Activated gamma-delta T cell treated with anti-CD3 and anti-CD28 coated beads, Interleukin-2, amount 50 U/mL, for 16 hours (primary cell): ENCODE measurements at places on chromosomes 2 and 18.

- no peak for DNase-seq
These were observed 72.2 kb upstream of the CHRNA1 start for GRCh38 chr2:174836377-174836994.

DNA sequence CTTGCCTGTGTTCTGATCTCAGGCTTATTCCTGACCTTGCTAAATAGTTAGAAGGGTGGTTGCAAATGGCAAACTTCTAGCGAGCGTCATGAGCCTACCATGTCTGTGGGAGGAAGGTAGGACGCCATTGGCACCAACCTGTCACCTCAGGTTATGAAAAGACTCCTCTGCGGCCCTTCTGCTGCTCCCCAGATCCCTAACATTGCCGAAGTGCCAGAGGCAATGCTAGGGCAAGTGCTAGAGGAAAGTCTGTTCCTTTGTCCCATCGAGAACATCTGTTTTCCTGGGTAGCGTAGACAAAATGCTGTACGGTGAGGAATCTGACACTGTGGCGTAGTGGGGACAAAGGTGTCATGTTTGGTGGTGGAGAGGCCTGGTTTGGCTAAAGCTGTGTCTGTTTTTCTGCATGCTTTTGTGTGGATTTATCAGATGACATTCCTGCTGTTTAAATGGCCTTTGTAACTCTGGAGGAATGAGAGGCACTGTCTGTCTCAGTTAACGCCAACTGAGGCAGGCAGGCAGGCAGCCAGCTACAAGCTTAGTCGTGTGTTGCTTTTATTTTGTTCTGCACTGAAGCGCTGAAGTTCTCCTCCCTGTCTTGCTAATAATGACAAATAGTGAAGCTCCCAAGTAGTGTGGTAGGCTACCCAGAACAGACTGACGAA is 94.1 kb downstream of the PRPF40A start:
- DNase-seq = no peak

DNA sequence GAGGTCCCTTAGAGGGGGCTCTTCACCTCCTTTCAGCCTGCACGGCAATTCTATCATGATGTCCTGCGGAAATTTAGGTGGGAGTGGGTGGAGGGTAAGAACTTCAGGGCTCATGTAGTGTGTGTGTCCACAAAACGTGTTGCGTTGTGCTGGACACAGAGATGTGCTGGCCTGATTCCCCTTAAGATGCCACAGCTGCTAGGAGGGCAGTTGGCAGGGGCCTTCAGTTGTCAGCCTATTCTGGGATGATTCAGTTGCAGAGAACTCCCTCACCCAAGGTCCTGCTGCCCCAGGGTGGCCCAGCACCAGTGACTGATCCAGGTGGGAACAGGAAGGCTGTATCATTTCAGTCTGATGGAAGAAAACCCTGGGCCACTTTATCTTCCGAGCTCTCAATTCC is 1.0 kb upstream of the HJURP start:
- DNase-seq = no peak

DNA sequence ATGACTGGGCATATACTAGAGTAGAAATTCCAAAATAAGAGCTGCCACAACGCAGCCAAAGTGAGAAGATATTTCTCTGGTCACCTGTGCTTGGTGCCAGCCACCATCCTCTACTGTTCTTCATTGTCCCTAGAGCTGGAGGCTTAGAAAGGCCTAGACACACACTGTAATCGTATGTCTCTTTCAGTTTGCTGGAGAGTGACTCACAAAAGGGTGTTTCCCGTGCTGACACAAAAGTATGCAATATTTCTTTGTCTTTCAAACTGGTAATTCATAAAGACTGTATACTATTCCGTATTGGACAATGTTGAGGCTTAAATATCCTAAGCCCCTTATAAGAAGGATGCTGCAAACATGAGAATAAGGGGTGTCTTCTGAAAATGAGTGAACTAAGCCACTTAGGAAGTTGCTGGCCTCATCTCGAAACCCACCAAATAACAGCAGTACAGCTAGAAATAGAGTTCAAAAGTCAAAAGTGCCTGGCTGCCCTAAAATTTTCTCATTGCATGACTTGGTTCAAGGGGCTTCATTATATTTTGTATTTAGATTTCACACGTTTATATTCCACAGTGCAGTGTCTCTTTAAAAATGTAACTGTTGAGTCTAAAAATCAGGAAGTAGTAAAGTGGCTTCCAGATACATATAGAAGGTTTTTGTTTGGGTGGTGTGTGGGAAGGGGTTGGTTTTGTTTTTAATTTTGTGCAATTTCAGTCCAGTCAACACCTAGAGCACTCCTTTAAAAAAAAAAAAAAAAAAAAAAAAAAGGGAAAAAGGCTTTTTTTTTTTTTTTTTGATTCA is 601.1 kb downstream of the ARHGAP15 start:
- no peak for DNase-seq

DNA sequence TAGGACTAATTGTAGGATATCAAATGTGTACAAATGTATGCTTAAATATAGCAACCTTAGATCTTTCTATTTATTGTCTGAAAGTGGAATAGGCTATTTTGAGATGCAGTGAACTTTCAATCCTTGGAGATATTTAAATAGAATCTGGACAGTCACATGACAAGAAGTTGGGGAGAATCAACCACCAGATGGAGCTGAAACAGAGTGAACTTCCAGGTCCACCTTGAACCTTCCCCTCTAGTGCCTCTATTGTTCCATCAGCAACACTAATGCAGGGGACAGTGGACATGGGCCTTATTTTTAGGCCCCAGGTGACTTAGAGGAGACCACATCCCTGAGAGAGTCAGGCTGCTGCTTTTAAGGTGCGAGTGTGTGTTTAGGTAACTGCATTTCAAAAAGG is 37.0 kb upstream of the CRIM1 start:
- no peak for DNase-seq

DNA sequence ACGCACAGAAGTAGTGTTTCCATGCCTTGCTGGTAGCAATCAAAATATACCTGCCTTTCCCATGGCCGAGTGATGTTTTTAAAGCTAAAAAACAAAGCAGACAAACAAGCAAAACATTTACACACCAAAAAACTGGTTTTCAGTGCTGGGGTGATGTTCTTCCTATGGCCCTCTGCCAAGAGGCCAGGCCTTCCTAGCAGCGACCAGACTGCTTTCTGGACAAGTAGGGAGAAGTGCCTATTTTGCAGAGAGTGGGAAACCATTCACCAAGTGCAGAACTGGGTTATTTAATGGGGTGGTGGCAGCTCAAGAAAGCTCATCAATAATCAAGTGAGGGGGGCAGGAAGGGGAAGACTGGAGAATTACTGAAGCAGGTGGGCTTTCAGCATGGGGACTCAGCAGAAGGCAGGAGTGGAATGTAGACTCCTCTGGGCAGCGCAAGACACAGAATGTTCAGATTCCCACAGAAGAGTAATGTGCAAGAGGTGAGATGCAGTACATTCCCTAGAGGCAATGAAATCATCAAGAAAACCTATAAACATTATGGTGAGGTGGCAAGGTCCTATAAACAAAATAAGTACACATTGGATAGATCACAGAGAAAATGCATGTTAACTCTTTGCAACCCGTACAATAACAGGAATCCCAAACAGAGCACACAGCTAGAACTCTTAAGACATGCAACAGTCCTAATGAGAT is 44.0 kb downstream of the CPO start:
- DNase-seq = no peak

- DNase-seq = no peak
These were observed 1.5 kb downstream of the SEMA4F start for GRCh38 chr2:74655579-74655978.

DNA sequence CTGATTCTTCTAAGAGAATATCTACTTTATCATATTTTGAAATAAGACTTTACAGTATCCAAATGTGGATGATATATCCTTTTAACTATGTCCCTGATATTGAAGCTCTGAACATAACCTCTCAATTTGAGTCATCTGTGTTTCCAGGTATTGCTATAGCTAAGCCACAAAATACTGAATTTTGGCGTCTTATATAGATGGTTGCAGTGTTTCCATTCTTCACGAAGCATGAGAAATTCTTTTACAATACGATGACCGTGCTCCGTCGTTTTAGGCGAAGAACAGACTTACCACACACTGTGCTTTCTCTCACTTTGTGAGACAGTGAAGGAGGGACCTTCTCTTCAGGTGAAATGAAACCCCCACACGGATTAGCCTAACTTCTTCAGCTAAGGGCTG is 45.3 kb downstream of the LRRFIP1 start:
- no peak for DNase-seq

DNA sequence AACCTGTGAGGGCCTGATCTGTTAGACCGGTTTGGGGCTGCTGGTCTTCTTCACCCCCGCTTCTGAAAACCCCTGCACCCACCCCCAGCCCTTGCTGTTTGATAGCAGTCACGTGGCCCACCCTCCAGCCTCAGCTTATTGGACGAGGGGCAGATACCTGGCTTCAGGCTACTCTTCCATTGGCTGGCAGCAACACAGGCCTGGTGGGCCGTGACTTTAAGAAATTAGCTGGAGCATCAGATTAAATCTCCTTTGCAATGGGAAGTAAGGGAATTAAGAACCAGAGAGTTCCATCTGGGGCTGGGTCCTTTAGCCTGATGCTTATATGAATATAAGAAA is 107.3 kb downstream of the KLHL29 start:
- DNase-seq = no peak
